ENCODE measurements at places on chromosomes 4 and X. TPM values are rescaled to one million over a fixed set of nuclear protein-coding genes. Genes with fewer than 3 reads are reported as not detected.

- peaks cover 2% of the 10 kb centered on the region for H3K4me1 ChIP-seq
- DNase-seq = no peak
- no peaks in the 10 kb centered on the region for H3K27me3 ChIP-seq
- H3K27ac ChIP-seq = no peak overlapping the region
- H3K4me3 ChIP-seq = peak overlapping the region; percentile 80
- no peaks in the 10 kb centered on the region for H3K36me3 ChIP-seq
Measured at GRCh38 chrX:37906357-37906756, 59.0 kb upstream of the DYNLT3 start.

DNA sequence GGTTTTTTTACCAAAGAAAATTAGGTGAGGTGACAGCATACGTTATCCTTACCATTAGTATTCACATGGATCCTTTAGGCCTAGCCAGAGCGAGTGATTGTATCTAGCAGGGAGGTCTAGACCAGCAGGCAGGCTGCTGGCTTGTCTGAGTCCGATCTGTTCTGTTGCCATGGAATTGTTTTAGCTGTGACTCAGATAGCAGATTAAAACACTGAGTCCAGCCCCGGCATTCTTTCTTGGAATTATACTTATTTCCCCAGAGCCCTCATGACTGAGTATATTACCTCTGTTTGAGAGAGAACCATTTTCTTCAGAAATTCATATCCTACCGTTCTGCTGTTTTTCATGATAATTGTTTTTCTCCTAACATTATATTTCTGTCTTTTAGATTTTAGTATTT lies 37.4 kb downstream of the OCRL start:
- DNase-seq = no peak
- H3K4me3 ChIP-seq = no peak overlapping the region
- peaks cover 28% of the 10 kb centered on the region for H3K36me3 ChIP-seq
- no peaks in the 10 kb centered on the region for H3K4me1 ChIP-seq
- no peaks in the 10 kb centered on the region for H3K27me3 ChIP-seq
- H3K27ac ChIP-seq = no peak overlapping the region

DNA sequence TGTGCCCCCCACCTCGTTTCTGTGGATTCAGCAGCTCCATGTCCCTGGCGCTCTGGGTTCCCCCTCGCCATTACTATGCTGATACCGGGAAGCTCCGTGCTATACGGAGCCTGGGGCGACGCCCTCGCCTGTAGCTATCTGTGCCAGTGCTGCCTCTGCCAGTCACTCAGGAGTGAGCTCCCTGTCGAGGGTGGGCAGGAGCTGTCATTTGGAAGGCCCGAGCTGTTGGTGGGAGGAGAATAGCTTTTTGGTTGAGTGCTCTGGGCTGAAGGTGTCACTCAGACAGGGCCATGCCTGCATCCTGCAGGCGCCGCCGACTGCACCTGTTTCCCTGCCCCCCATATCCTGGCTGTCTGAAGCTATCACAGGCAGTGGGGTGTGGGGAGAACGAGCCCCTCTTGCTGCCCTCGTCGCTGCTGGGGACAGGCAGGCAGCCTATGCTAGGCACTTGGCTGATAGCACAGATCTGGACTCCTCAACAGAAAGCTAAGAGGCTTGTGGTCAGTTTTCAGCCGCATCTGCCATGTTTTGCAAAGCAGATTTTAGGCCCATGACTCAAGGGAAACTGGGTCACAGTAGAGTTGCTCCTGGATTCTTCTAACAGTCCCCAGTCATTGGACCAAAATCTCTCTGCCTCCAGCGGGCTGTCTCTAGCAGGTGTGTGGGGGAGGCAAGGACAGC lies 31.8 kb downstream of the CPLX1 start:
- no peak for DNase-seq
- H3K27ac ChIP-seq = no peak overlapping the region

The REST gene
- 95.7 TPM for total RNA-seq

GRCh38 chrX:2449135-2449886 lies 51.5 kb downstream of the DHRSX start:
- no peak for DNase-seq
- H3K27ac ChIP-seq = peak overlapping the region; percentile 52
- H3K27me3 ChIP-seq = no peaks in the 10 kb centered on the region
- H3K4me1 ChIP-seq = no peaks in the 10 kb centered on the region
- H3K4me3 ChIP-seq = no peak overlapping the region

GRCh38 chrX:1521459-1521956 lies 15.5 kb downstream of the P2RY8 start:
- peaks cover 3% of the 10 kb centered on the region for H3K4me1 ChIP-seq
- peaks cover 2% of the 10 kb centered on the region for H3K27me3 ChIP-seq
- no peaks in the 10 kb centered on the region for H3K36me3 ChIP-seq

The KCNE5 gene
- total RNA-seq = 10.8 TPM

DNA sequence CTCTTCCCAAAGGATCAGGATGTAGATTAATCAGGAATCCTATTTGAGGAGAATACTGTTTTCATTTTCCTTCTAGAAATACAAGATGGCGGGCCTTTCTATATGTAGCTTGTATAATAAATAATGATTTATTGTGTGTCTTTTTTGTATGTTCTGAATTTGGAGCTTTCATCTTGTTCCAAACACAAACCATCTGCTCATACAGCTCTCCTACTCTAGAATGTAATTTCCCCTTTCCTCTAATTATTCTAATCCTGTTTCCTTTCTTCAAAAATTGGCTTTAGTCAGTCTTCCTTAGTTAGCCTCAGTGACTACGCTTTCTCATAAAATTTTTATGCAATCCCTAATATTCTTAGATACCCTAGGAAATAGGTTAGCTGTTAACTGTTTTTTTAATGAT lies 422.2 kb downstream of the INPP4B start:
- H3K4me1 ChIP-seq = no peaks in the 10 kb centered on the region
- no peaks in the 10 kb centered on the region for H3K27me3 ChIP-seq
- DNase-seq = no peak
- no peak overlapping the region for H3K27ac ChIP-seq
- no peak overlapping the region for H3K4me3 ChIP-seq

DNA sequence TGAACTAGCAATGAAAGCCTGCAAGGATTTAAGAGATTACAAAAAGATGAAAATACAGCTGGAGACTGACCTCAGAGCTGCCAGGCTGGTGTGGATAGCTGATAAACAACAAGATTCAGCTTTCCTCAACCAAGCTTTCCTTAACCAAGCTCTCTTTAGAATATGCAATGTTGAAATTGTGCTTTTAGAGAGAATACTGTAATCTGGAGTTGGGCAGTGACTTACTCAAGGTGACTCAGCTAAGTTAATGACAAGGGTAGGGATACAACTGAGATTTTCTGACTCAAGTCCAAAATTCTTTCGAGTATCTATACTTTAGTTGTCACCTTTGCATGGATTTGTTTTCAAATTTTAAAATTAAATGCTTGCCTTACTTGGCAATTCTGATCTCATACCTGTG lies 98.0 kb downstream of the AMMECR1 start:
- peaks cover 1% of the 10 kb centered on the region for H3K36me3 ChIP-seq
- H3K27me3 ChIP-seq = no peaks in the 10 kb centered on the region
- peaks cover 16% of the 10 kb centered on the region for H3K4me1 ChIP-seq
- no peak overlapping the region for H3K27ac ChIP-seq
- no peak overlapping the region for H3K4me3 ChIP-seq
- DNase-seq = no peak

DNA sequence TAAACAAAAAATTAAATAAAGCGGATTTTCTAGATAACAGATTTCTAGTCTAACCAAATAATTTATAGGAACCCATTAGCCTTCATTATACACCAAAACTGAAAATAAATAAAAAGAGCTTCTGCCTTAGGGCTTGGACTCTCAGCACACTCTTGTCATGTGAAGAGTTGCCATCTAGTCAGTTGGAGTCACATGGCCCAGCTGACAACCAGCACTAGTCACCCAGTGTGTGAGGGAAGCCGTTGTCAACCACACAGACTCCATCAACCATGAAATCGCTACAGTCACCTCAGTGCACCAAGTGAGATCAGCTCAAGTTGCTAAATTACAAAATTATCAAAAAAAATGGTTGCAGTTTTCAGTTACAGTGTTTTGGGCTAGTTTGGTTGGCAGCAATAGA lies 470.0 kb downstream of the GASK1B start:
- no peaks in the 10 kb centered on the region for H3K27me3 ChIP-seq
- no peaks in the 10 kb centered on the region for H3K36me3 ChIP-seq
- no peaks in the 10 kb centered on the region for H3K4me1 ChIP-seq
- H3K4me3 ChIP-seq = no peak overlapping the region
- no peak for DNase-seq

DNA sequence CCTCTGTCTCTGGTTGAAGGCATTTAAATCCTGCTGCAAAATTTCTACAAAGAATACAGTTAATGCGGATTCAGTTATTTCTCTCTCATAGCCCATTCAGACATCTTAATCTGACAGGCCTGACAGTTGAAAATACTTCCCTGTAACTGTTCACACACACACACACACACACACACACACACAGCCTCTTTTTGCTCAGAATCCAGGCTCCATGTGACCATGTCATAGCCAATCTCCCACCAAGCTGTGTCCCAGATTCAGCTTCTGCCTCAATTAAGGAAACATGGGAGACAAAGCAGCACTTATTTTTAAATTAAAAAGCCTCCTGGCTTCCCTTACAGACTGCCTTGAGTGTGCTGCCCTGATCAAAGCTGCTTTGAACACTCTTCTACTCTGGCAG lies 49.3 kb upstream of the EFHC2 start:
- H3K4me1 ChIP-seq = no peaks in the 10 kb centered on the region
- no peak overlapping the region for H3K4me3 ChIP-seq
- no peak overlapping the region for H3K27ac ChIP-seq
- no peak for DNase-seq
- H3K27me3 ChIP-seq = no peaks in the 10 kb centered on the region
- H3K36me3 ChIP-seq = no peaks in the 10 kb centered on the region

The CT45A2 gene
- total RNA-seq = not detected

DNA sequence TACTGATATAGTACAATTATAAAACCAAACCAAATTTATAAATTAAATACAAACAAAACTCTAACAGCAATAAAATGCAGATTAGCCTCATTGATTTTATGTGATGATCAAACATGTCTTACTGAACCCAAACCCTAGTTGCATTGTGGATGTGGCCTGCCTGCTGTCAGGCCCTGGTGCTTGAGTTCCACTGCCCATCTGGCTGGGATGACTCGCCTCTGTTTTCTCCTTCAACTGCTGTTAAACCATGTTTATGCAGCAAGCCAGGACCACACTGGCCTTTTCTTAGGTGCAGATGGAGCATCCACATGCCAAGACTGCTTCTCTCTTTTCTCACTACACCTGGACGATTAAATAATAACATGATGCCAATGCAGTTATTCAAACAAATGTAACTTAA lies 22.6 kb downstream of the NAP1L5 start:
- no peak for DNase-seq
- no peaks in the 10 kb centered on the region for H3K27me3 ChIP-seq
- H3K4me1 ChIP-seq = peaks cover 8% of the 10 kb centered on the region
- H3K27ac ChIP-seq = no peak overlapping the region
- H3K36me3 ChIP-seq = peaks cover 2% of the 10 kb centered on the region
- H3K4me3 ChIP-seq = no peak overlapping the region

The PLAC8 gene
- 5.9 TPM for total RNA-seq

The AIFM1 gene
- total RNA-seq = 35.2 TPM

The NPY1R gene
- 13.7 TPM for total RNA-seq

- H3K4me3 ChIP-seq = no peak overlapping the region
- no peak overlapping the region for H3K27ac ChIP-seq
- H3K27me3 ChIP-seq = no peaks in the 10 kb centered on the region
- no peaks in the 10 kb centered on the region for H3K36me3 ChIP-seq
- H3K4me1 ChIP-seq = no peaks in the 10 kb centered on the region
Measured at GRCh38 chr4:79678472-79679202, 270.6 kb upstream of the GK2 start.

GRCh38 chr4:145299380-145300076 lies 119.1 kb upstream of the OTUD4 start:
- H3K36me3 ChIP-seq = no peaks in the 10 kb centered on the region
- no peaks in the 10 kb centered on the region for H3K27me3 ChIP-seq
- H3K4me1 ChIP-seq = no peaks in the 10 kb centered on the region
- H3K27ac ChIP-seq = no peak overlapping the region

DNA sequence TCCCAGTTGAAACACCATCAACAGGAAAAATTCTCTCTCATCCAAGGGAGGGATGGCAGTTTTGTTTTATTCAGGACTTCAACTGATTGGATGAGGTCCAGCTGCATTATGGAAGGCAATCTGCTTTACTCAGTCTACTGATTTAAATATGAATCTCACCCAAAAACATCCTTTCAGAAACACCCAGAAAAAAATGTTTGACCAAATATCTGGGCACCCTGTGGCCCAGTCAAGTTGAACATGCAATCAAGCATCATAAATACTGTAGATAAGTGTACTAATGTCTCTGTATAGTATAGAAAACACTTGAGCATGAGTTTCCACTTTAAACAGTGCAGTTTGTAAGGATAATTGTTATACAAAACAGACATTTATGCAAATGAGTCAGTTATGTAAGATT lies 753.2 kb downstream of the ARAP2 start:
- no peak overlapping the region for H3K27ac ChIP-seq
- DNase-seq = no peak
- no peak overlapping the region for H3K4me3 ChIP-seq
- no peaks in the 10 kb centered on the region for H3K4me1 ChIP-seq
- H3K36me3 ChIP-seq = no peaks in the 10 kb centered on the region

The EPGN gene
- total RNA-seq = not detected

DNA sequence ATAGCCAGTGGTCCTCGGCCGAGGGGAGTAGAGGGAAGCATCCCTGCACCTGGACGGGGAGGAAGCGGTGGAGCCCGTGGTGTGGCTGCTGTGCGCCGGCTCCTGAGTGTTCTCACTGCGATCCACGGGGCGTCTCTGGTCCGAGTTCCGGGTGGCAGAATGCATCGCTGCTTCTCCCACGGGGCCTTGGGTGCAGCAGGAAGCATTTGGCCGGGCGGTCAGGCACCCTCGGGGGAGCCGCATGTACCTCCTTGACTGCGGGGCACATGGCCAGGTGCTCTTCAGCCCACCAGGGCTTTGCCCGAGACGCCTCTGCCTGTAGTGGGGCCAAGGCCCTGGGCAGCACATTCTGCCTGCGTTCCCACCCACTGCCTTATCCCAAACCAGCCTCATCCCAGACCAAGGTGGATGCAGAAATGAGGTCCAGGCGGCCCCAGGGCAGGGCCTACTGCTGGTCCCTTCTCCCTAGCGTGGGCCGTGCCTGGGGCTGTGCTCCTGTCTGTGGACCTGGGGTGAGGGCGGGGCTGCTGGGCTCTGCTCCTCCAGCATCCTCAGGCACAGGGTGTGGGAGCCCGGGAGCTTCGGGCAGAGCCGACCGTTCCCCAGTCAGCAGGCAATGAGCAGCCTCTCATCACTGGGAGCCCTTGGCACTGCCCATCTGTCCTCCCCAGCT lies 27.5 kb downstream of the NKX1-1 start:
- H3K4me3 ChIP-seq = no peak overlapping the region
- peaks cover 5% of the 10 kb centered on the region for H3K36me3 ChIP-seq
- H3K27me3 ChIP-seq = no peaks in the 10 kb centered on the region
- H3K4me1 ChIP-seq = peaks cover 1% of the 10 kb centered on the region
- DNase-seq = no peak
- H3K27ac ChIP-seq = no peak overlapping the region

- peaks cover 24% of the 10 kb centered on the region for H3K36me3 ChIP-seq
- no peak for DNase-seq
- H3K4me3 ChIP-seq = no peak overlapping the region
- H3K4me1 ChIP-seq = no peaks in the 10 kb centered on the region
- H3K27me3 ChIP-seq = no peaks in the 10 kb centered on the region
Measured at GRCh38 chr4:56209767-56210166, 177.5 kb downstream of the AASDH start.
